ENCODE measurements at places on chromosomes 5 and 9.

- no peak for DNase-seq
These were observed 211.6 kb downstream of the DTWD2 start for GRCh38 chr5:118776755-118777154.

GRCh38 chr5:97417986-97418385 lies 234.9 kb upstream of the RIOK2 start:
- DNase-seq = no peak

- DNase-seq = no peak
These were observed 11.5 kb upstream of the PRRX2 start for GRCh38 chr9:129653823-129654553.

DNA sequence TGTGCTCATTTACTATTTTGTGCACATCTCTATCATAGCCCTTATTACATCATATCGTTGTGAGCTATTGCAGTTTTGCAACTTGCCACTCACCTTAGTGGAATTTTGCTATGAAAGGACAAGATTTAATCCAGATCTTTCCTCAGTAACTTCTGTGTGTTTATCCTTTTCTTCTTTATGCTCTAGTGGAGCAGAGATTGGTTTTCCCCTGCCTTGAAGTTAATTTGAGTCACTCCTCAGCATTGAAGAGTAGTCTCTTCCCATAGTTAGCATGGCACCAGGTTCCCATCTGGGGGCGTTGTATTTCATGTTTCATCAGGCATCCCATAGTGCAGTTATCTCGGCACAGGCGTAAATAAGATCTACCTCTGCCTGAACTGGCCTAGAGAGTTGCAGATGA lies 510.4 kb downstream of the PSAT1 start:
- no peak for DNase-seq

DNA sequence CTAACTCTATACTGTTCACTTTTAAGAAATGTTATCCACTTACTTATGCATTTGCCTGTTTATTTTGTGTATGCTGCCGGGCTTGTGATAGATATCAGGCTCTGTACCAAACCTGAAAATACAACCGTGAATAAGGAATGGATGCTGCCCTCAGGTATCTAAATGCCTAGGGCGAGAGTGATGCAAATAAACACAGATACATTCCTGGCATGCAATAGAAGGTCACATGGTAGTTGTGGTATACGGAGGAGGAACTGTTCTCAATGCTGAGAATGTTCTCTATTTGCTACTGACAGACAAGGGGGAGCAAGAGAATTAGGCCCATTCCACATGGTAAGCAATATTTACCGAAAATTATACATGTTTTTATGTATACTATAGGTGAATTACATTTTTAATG lies 227.8 kb downstream of the ICE1 start:
- no peak for DNase-seq

DNA sequence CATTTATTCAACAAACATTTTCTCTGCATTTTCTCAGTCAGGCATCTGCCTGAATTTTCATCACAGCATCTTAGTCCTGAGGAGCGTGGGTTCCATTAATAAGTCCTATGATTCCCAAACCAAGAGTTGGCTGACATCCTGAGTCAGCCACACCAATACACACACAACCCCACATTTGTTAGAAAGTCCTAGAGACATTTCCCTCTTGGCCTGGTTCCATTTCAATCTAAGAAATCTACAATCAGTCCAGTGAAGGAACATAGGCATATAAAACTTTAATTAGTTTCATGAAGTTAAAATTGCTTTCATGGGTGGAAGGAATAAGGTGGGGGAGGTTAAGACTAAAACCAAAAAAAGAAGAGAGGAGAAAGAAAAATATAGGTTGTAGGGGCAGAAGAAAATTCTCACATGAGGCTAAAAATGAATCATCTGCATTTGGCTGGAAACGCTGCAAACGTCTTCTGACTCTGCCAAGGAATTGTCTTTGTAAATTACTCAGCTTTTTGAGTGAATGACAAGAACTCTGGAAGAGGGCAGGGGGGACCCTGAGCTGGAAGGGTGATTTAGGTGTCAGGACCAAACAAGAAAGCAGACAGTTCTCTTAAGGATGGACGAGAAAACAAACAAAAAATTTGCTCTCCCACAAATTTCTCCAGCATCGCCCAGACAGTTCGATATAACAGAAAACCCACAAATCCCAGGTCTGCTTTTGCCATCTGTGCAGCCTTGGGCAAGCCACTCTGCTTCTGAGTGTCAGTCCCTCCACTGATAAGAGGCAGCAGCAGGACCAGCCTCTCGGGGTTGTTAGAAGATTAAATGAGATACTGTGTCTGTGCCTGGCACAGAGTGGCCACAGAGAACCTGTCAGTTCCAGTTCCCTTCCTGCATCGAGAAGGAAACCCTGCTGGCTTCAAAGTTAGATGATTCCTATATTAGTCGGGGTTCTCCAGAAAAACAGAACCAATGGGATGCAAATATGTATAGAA lies 289.7 kb downstream of the CDK5RAP2 start:
- no peak for DNase-seq

GRCh38 chr5:16666883-16667398 lies 50.1 kb upstream of the RETREG1 start:
- DNase-seq = no peak

DNA sequence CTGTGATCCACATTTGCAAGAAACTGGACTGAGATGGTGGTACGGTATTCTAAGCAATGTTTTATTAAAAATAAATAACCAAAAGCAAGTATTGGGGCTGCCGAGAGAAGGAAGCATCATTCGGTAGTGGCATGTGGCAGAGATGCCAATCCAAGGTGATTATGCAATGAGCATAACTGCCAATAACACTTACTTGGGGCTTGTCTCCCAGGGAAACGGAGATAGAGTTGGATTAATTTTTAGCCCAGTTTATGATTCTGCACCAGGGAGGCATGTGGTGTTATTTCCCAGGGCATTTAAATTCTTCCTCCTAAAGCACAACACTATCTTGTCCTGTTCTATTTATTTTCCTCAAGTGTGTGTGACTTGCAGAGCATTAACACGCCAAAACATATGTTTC lies 17.9 kb downstream of the SLC24A2 start:
- no peak for DNase-seq

DNA sequence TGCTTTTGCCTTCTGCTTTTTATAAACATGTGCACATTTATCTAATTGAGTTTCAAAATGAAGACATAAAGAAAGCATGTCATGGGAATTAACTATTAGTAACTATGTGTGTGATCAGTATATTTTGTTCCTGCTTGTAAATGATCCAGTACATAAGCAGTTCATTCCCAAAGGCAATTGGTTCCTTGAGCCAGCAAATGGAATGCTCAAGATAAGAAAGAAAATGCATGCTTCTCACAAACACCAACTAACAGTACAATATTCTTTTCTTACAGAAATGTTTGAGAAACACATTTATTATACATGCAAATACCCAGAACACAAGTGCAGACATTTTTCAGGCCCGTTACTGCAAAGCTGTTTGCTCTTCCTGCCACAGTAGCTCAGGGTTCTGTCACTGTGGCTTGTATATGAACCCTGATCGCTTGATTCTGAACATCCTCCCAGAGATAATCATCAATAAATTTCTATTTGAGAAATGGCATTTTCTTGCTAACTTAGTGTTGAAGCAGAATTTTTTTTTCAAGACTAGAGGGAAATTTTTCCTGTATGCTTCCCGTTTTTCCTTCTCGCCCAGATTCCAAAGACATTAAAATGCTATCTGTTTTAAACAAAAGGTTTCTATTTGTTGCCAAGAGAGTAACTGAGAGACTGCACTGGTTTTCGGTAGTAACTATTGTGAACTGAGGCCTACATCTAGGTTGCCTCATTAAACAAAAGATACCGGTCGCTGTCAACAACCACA lies 1.9 kb downstream of the GNAQ start:
- DNase-seq = no peak

- DNase-seq = no peak
These were observed 54.0 kb downstream of the C5orf15 start for GRCh38 chr5:133914434-133914833.

DNA sequence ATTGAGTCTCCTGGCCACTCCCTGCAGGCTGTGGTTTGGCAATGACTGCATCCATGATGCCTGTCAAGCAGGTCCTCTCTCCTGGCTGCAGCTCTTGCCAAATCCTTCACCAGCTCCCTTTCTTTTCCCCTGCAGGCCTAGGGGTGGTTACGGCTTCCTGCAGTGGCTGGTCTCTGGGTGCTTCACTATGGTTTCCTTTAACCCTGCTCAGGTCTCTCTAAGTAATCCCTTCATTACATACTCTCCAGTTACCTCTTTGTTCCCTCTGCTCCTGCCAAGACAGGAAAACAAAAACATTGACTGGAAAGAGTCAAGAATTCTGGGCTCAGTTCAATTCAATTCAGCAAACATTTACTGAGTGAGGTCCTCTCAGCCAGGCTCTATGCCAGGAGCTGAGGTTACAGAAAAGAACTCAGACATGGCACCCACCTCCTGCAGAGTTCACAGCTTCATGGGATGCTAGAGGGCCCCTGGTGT lies 19.8 kb upstream of the PTPN3 start:
- DNase-seq = peak; percentile 17

GRCh38 chr9:12923468-12924009 lies 148.7 kb downstream of the LURAP1L start:
- DNase-seq = no peak

DNA sequence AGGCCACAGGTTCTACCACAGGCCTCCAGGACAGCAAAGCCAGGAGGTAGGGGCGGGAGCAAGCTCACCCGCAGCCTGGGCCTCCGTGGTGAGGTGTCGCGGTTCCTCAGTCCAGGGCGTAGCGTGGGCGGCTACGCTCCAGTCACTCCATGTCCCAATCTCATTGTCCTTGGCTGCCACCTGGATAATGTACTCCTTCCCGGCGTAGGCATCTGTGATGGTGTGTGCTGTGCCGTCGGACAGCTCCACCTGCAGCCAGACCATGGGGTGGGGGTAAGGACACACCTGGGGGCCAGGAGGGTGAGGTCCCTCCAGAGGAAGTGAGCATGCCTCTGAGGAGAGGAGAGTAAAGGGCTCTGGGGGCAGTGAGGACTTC lies 29.8 kb upstream of the ENHO start:
- DNase-seq = no peak

DNA sequence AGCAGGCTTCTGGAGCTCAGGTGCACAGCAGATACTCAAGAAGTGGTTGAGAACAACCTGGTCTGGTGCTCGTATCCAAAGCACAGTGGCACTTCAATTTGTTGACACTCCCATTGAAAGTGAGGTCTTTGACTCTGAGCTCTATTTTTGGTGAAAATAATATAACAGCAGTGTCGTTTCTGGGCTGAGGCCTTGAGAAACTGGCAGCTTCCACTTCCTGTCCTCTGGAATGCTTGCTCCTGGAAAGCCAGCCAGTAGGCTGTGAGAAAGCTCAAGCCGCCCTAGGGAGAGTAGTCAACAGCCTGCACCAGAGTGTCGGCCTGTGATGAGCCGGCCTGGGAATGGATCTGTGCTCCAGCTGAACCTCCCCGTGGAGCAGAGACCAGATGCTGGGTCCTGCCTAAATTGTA lies 6.8 kb upstream of the SUSD3 start:
- DNase-seq = no peak

DNA sequence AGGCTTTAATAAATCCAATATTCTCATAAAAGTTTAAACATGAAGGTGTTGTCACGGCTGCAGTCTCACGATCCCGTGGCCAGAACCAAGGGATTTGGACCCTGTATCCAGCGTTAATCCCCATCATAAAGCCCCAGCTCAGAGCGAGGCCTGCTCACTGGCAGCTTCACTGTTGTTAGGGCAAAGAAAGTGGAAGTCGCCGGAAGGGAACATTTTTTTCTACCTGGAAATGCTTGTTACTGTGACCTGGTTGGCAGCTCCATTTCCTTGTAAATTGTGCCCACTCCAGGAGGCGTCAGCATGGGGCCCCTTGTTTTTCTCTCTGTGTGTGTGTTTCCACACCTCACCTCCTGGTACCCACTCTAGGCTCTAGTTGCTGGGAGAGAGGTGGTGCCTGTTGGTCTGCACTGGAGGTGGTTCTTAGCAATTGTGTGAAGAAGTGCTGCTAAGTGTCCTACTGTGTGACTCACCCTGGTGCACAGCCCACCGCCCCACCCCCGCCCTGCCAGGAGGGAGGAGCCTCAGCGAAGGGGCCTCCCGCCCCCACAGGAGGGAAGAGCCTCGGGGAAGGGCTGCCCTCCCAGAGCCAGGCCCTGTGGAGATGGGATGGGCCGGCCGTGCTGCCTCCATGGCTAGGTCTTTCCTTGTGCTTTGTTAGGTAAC lies 105.1 kb downstream of the EHMT1 start:
- DNase-seq = no peak

DNA sequence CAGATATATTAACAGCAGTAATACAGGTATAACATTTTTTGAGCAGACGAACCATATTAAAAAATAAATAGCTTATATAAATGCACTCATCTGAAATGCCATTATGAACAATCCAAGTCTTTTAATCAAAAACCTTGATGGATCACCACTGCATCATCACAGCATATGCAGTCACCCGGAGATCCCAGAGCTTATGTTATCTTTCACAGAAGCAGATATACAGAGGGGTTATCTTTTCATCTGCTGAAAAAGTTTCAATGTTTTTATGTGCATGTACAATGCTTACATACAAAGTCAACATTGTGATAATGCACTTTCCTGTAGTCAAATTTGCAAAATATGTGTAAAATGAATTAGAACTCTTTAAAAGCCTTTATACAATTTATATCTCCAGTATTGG lies 211.9 kb downstream of the FBXL7 start:
- no peak for DNase-seq

- DNase-seq = no peak
These were observed 41.8 kb downstream of the CSF2 start for GRCh38 chr5:132115375-132115774.

GRCh38 chr9:89448821-89449220 lies 49.1 kb downstream of the SEMA4D start:
- no peak for DNase-seq

GRCh38 chr5:10374046-10375022 lies 20.8 kb downstream of the MARCHF6 start:
- no peak for DNase-seq

- peak; percentile 54 for DNase-seq
These were observed 909 bp downstream of the NDFIP1 start for GRCh38 chr5:142109331-142110045.

DNA sequence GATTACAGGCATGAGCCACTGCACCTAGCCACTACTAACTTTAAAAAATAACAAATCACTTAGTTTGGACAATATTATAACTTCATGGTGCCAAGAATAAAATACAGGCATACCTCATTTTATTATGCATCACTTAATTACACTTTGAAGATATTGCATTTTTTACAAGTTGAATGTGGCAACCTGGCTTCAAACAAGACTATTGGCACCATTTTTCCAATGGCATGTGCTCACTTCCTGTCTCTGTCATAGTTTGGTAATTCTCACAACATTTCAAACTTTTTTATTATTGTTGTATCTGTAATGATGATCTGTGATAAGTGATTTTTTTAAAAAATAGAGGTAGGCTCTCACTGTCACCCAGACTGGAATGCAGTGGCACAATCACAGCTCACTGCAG lies 49.9 kb upstream of the ERBIN start:
- DNase-seq = no peak

- DNase-seq = no peak
These were observed 34.5 kb upstream of the ORM1 start for GRCh38 chr9:114288193-114289091.
